ENCODE measurements at places on chromosomes 1 and 21.

- no peak for DNase-seq
These were observed 72.3 kb downstream of the SCMH1 start for GRCh38 chr1:41169799-41170180.

GRCh38 chr1:55987491-55988249 lies 591.7 kb downstream of the PLPP3 start:
- no peak for DNase-seq

- DNase-seq: no peak
These were observed 12.8 kb downstream of the BACE2 start for GRCh38 chr21:41180752-41181151.

DNA sequence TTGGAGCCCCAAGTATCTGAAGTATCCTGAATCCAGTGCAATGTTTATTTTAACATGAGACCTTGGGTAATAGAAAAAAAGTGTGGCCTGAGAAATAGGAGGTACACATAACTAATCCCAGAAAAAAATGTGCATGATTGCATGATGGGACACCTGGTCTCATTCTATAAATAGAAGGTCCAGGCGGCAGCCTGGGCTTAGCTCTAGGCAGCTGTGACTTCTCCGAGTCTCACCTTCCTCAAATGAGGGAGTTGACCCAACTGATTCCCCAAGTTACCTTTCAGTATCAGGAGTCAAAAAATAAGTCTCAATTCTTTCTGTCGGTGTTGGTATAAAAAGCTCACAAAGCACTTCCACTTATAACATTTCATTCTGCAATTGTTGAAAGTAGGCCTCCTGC lies 65.9 kb upstream of the CCDC190 start:
- no peak for DNase-seq

GRCh38 chr1:228548788-228549187 lies 61.6 kb downstream of the RNF187 start:
- DNase-seq: no peak

DNA sequence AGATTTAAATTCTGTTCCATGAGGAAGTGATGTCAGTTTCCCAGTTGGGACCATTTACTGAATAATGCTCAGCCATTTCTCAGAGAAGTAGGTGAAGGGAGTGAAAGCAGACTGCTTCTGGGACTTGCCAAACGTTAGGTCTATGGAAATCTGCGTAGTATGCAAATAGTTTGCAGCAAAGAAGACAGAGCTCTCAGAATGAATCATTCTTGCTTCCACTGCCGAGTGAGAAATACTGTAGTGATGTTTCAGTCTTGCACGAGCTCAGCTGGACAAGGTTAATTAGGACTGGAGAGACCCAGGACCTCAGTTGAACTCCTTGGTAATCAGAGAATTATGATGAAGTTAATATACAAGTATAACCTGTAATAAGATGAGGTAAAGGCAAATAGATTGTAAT lies 317.7 kb upstream of the DAB1 start:
- no peak for DNase-seq

GRCh38 chr1:201898992-201899391 lies 10.3 kb downstream of the SHISA4 start:
- DNase-seq: no peak

DNA sequence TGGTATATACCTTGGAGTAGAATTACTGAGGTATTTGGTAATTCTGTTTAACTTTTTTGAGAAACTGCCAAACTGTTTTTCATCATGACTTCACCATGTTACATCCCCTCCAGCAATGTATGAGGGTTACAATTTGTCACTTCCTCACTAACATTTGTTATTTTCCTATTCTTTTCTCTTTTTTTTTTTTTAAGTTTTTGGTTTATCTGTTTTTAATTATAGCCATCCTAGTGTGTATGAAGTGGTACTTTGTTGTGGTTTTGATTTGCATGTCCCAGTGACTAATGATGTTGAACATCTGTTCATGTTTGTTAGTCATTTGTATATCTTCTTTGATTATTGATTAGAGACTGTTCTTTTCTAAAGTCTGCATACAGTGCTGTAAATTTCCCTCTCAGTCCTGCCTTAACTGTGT lies 147.3 kb downstream of the HS2ST1 start:
- DNase-seq: no peak

- peak; percentile 38 for DNase-seq
These were observed 101.5 kb upstream of the RUNX3 start for GRCh38 chr1:25031601-25031965.

DNA sequence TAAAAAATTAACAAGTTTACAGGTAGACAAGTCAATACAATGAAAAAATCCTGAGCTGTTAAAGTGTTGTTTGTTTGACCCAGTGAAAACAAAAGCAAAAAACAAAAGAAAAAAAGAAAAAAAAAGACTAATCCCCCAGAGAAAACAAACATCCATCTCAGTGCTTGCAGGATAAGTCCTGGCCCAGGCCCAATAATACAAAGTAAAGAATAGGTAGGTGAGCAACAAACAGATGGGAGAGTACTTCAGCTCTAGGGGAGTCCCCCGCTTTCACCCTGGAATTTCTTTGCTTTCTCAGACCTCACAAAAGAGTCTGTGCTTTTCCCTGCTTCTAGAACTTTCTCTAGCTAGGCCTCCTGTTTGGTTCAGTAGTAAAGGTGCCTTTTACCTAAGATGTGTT lies 70.3 kb downstream of the ABCA4 start:
- DNase-seq: no peak

GRCh38 chr1:168505006-168505405 lies 38.8 kb downstream of the XCL2 start:
- DNase-seq: no peak

DNA sequence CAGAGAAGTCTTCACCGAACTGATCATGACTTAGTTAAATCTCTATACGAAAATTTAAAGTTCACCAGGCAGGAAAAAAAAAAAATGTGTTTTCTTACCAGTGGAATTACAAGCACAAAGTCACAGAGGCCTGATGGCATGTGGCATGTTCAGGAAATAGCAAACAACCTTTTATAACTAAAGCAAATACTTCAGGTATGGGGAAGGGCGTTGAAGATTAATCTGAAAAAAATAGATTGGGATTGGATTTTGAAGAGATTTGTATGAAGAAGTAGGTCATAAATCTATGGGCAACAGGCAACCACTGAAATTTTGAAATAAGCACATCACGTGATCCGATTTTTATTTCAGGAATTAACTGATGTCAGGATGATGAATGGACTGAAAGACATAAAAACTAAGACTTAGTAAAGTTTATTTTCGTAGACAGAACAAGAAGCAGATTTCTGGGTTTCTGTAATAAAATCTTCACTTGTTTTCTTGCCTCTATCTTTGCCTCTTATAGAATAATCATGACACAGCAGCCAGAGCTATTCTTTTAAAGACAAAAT lies 295.9 kb upstream of the ADGRL4 start:
- DNase-seq: no peak

GRCh38 chr1:27405074-27405473 lies 12.7 kb downstream of the GPR3 start:
- DNase-seq: no peak

DNA sequence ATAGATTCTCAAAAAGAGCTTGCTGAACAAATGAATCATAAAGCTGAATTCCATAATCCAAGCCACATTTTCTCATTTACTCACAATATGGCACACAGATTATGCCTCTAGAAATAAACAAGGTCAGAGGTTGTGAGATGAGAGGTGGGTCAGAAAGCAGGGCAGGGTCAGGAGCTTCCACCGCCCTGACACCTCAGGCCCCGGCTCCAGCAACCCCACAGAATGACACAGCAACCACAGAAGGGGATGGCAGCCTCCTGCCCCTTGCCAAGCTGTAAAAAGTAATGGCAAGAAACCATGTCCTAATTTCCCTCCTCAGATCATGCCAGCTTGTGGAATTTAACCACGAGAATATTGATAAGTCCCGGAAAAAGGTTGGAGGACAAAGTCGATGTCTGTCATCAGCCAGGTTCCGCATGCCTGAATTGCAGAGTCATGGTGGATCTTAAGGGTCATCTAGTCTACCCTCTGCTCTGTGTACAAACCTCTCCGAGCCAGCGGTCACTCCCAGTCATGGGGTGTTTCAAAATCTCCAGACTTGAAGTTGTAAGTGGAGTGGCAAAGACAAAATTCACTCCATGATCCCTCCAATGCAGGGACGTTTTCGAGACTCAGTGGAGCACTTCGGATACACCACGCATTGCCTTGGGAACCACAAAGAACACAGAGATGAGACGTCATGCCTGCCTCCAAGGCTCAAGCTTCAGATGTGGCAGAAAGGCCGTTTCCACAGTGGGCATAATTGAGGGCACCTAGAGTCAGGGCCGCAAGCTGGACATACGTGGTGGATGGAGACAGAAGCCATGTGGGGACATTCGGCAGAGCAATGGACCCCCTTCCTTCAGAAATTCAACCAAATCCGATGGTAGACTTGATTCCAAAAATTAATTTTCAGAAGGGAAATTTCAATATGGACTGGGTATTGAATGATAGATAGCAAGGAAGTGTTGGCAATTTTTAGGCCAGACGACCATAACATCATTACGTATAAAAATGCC lies 254.0 kb downstream of the TOMM20 start:
- no peak for DNase-seq

GRCh38 chr1:172139196-172139595 lies 281.3 kb upstream of the C1orf105 start:
- no peak for DNase-seq

DNA sequence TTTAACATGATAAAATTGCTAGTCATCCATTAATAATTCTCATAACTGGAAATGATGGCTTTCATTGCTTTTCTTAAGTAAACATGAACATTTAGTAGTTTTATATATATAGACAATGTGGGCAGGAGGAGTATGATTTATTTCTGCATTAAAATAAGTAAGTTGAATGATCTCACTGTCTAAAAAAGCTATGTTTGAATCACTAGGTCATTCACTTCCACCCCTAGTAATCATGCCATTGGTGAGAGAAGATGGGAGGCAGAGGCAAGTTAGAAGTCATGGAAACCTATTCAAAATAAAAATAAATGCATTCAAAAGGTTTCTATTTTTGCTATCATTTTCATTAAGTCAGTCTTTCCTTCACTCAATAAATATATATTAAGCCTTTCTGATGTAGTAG lies 226.4 kb downstream of the DUSP10 start:
- DNase-seq: no peak

DNA sequence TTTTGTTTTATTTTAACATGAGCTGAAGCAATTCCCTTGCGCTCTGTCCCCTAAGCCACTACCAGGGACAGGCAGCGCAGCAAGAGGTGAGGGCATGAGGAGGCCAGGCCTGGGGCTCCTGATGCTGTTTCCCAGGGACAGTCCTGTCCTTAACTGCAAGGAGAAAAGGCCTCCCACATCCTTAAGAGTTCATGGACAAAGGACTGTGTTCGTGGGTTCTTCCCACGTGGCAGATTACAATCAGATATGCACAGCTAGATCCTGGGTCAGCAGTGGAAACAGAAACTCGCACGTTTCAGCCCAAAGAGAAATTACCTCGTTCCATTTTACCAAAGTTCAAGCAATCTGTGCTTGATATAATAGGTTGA lies 85.8 kb downstream of the MIS18A start:
- DNase-seq: no peak

DNA sequence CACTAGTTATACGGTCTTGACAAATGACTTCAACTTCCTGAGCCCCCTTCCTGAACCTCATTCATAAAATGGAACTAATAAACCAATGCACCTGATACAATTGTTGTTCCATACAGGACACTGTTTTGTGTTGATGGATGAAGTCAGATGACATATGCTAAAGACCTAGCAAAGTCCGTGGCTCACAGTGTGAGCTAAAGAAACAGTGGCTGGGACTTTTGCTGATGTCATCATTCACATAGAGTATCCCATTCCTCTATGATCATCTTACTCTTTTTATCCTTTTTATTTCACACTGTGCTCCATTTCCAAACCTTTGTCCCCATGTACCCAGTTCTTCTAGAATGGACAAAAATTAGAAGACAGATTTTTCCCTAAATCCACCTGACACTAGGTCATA lies 83.7 kb upstream of the KAZN start:
- DNase-seq: no peak

DNA sequence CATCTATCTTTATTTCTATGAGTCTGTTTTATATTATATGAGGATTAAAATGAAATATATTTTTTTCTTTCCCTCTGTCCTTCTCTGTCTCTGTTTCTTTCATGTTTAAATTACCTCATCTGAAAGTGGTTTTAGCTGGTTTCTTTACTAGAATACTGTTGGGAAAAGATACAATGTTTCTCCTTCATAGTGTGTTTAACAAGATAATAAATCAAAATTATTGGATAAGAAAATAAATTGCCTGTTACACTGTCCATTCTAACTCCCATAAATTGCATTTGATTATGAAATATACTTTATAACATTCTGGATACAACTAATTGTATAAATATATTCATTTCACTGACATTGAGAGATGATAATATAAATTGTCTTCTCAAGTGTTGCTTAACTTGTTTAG lies 1168.0 kb downstream of the PLA2G4A start:
- DNase-seq: no peak

DNA sequence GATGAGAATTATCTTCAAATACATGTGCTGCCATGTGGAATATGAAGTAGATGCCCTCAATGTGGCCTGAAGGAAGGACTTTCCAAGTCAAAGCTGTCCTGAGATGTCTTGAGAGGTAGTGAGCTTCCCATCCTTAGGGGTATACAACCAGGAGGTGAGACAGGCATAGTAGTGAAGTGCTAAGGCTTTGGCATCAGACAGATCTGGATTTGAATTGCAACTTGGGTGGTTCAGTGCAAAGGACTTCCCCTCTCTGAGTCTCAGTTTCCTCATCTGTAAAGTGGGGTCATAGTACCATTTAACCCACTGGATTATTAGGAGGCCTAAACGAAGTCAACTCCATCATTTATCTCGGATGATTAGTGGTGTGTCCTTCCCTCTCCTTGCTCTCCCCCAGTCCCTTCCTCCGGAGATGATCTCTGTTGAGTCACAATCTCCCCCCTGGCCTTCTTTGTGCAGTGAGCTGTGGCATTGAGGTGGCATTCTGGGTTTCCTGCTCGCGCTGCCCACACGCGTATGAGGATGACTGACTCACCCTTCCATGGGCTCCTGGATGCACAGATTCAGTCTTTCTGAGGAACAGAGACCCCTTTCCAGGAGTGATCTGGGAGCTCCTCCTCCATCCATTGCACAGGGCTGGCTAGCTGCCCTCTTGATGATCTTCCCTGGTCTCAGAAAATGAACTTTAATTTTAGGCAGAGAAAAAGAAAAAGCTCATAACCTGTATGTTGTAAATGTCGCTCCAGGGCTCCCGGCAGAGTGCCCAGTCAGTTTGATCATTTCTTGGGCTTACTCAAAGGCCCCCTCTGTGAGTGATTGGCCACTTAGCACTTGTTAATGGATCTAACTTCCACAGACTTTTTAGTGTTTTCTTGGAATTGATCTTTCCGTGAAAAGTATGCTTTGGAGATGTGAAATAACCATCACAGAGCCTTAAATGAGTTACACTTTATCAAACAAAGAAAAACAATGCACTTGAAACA lies 354.6 kb downstream of the PTPRU start:
- no peak for DNase-seq

- no peak for DNase-seq
These were observed 31.6 kb downstream of the HYI start for GRCh38 chr1:43421976-43422750.
